Gastrocnemius medialis (tissue), 4 donors: ENCODE measurements at places on chromosomes 16 and 17. TPM values are rescaled to one million over a fixed set of nuclear protein-coding genes. Genes with fewer than 3 reads are reported as not detected.

Gene KRT13
- total RNA-seq = not detected

Gene WNT9B
- total RNA-seq = not detected

Gene GPR142
- not detected for total RNA-seq

Gene OTOA
- not detected for total RNA-seq

Gene TUBB3
- 1.1 TPM for total RNA-seq

Gene BCL6B
- 1.5 TPM for total RNA-seq

Gene JPT2
- total RNA-seq = 28.2 TPM

Gene ZNF385C
- not detected for total RNA-seq

Gene SPAG9
- total RNA-seq = 142 TPM

Gene AMZ2
- total RNA-seq = 53.9 TPM

Gene DNASE1L2
- 0.69 TPM for total RNA-seq

Gene FMNL1
- total RNA-seq = 1.8 TPM

Gene SLC5A11
- total RNA-seq = 0.20 TPM
